ENCODE measurements at places on chromosomes 5 and 9. TPM values are rescaled to one million over a fixed set of nuclear protein-coding genes. Genes with fewer than 3 reads are reported as not detected.

GRCh38 chr5:55823151-55823796 lies 27.9 kb upstream of the IL31RA start:
- H3K27me3 ChIP-seq, result peaks cover 52% of the 10 kb centered on the region
- no peak for DNase-seq
- no peak overlapping the region for H3K27ac ChIP-seq
- H3K4me1 ChIP-seq, result peaks cover 9% of the 10 kb centered on the region
- no peak overlapping the region for H3K4me3 ChIP-seq

- no peak for DNase-seq
- no peak overlapping the region for H3K27ac ChIP-seq
- H3K27me3 ChIP-seq, result no peaks in the 10 kb centered on the region
- no peak overlapping the region for H3K4me3 ChIP-seq
- H3K4me1 ChIP-seq, result no peaks in the 10 kb centered on the region
Observed at GRCh38 chr9:33932078-33932807, 115.3 kb downstream of the UBE2R2 start.

DNA sequence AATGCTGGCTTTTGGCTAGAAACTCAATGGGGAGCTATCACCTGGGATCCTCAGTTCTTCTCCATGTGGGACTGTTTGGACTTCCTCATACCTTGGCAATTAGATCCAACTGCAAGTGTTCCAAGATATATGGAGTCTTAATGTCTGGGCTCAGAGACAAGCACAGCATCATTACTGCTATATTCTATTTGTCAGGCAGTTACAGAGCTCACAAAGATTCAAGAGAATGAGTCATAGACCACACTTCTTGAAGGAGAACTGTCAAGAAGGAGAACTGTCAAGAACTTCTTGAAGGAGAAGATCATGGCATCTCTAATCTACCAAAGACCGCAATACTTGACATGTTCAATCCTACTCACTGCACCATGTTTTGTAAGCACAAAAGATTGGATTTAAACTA lies 106.8 kb upstream of the NREP start:
- no peaks in the 10 kb centered on the region for H3K36me3 ChIP-seq
- no peak for DNase-seq
- H3K27me3 ChIP-seq, result peaks cover 8% of the 10 kb centered on the region
- H3K27ac ChIP-seq, result no peak overlapping the region

DNA sequence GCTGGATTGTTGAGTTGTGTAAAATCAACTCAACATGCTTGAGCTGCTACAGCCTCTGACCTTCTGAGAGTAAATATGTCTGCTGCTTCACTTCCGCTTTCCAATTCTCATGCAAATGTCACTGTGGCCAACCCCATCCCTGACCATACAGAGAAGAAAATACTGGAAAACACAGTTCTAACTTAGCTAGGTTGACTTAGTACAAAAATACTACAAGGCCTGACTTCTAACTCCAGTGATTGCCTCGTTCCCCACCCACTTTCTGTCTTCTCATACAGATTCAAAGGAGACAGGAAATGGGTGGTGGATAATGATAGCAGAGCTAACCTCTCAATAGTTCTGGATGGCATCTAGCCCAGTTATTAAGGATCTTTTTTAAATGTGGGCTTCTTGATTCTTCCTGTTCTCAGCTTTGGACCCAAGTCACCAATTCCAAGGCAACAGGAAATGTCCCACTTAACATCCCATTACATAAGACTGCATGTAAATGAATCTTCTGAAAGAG lies 226.6 kb upstream of the SLC24A2 start:
- H3K27me3 ChIP-seq, result no peaks in the 10 kb centered on the region
- no peak for DNase-seq
- peaks cover 7% of the 10 kb centered on the region for H3K36me3 ChIP-seq
- H3K4me3 ChIP-seq, result no peak overlapping the region
- peaks cover 28% of the 10 kb centered on the region for H3K4me1 ChIP-seq

DNA sequence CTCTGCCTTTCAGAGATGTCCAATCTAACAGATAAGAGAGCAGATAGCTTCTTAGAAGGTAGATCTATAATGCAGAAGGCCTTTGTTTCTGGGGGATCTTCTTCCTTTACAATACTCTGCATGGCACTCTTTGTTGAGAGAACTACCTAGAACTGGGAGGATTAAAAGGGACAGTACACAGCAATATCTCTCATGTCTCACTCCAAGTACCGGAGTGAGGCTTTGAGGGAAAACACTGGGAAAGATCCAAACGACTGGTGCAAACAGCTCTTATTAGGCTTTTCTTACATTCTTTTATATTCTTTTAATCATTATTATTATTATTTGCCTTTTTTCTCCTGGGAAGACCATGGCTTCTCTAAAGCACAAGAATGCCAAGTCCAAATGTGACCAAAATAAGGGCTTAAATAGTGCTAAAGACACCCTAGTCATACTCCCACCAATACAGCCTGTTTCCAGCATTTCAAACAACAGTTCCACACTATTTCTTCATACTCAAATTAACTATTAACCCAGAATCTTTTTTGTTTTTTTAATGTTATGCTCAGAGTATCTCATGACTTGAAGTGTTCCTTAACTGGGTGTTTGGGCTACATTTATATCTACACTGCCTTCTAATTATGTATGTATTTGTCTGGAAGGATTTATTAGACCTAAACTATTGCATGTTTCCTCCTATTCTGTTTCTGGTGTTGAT lies 52.7 kb downstream of the ABHD17B start:
- no peak for DNase-seq
- peak overlapping the region; percentile 40 for H3K27ac ChIP-seq
- peaks cover 25% of the 10 kb centered on the region for H3K36me3 ChIP-seq
- H3K27me3 ChIP-seq, result no peaks in the 10 kb centered on the region
- H3K4me3 ChIP-seq, result no peak overlapping the region
- H3K4me1 ChIP-seq, result peaks cover 18% of the 10 kb centered on the region

- H3K4me3 ChIP-seq, result no peak overlapping the region
- H3K36me3 ChIP-seq, result peaks cover 22% of the 10 kb centered on the region
- H3K27me3 ChIP-seq, result no peaks in the 10 kb centered on the region
- DNase-seq, result no peak
- H3K4me1 ChIP-seq, result peaks cover 5% of the 10 kb centered on the region
Observed at GRCh38 chr9:125028041-125028440, 87.2 kb upstream of the GOLGA1 start.

DNA sequence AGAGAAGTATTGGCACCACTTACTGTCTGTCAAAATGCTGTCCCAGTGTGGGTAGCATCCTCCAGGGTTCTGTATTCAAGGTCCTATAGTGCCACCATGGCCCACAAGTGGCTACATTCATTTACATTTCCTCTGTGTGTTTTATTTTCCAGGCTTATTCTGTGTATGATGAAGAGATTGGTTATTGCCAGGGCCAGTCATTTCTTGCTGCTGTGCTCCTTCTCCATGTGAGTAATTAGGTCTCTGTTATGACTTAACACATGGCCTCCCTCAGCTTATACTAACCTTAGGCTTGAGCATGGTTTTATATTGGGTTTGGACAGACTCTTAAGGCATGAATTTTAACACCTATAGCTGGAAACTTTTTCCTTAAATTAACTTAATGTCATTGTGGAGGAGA lies 36.7 kb downstream of the GPR21 start:
- H3K27ac ChIP-seq, result no peak overlapping the region
- DNase-seq, result peak; percentile 24
- peaks cover 14% of the 10 kb centered on the region for H3K4me1 ChIP-seq
- H3K36me3 ChIP-seq, result peaks cover 18% of the 10 kb centered on the region

- no peaks in the 10 kb centered on the region for H3K36me3 ChIP-seq
- H3K27me3 ChIP-seq, result peaks cover 12% of the 10 kb centered on the region
- no peak for DNase-seq
- peaks cover 3% of the 10 kb centered on the region for H3K4me1 ChIP-seq
- no peak overlapping the region for H3K27ac ChIP-seq
- no peak overlapping the region for H3K4me3 ChIP-seq
Observed at GRCh38 chr5:88732862-88733261, 150.1 kb downstream of the MEF2C start.

GRCh38 chr5:131795879-131796792 lies 681 bp downstream of the FNIP1 start:
- peak overlapping the region; percentile 99 for H3K4me3 ChIP-seq
- peak; percentile 60 for DNase-seq
- H3K27me3 ChIP-seq, result no peaks in the 10 kb centered on the region
- H3K36me3 ChIP-seq, result peaks cover 19% of the 10 kb centered on the region
- peaks cover 34% of the 10 kb centered on the region for H3K4me1 ChIP-seq
- H3K27ac ChIP-seq, result peak overlapping the region; percentile 91

- DNase-seq, result no peak
- H3K36me3 ChIP-seq, result no peaks in the 10 kb centered on the region
- no peak overlapping the region for H3K4me3 ChIP-seq
- H3K4me1 ChIP-seq, result no peaks in the 10 kb centered on the region
- no peak overlapping the region for H3K27ac ChIP-seq
Observed at GRCh38 chr5:93385655-93386054, 195.4 kb downstream of the NR2F1-AS1 start.

IFNE gene
- total RNA-seq, result not detected

RNF145 gene
- 87.5 TPM for total RNA-seq
